Vagina (tissue), 2 donors: ENCODE measurements at places on chromosomes 4 and X.
A peak's percentile ranks its signal among the peaks of the same experiment; 100 is the strongest.

DNA sequence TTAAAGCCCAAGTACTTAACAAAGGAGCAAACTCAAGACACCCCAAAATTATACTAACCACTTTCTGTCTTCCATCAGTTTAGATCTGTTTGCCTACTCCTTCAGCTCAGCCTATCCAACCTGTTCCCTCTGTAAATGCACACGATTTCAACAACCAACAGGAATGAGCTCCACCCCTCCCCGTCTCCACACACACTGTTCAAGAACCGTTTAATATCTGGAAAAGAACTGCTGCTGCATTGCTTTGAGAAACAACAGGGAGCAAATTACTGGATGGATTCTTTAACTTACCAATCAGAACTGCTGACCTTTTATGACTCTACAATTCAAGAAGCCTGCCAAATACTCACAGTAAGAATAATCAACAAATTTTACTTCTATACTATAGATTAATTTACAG, 87.0 kb downstream of the FBXW7 start:
- no peak for DNase-seq
- no peaks in the 10 kb centered on the region for H3K36me3 ChIP-seq
- no peaks in the 10 kb centered on the region for H3K27me3 ChIP-seq
- H3K4me3 ChIP-seq: no peak overlapping the region

DNA sequence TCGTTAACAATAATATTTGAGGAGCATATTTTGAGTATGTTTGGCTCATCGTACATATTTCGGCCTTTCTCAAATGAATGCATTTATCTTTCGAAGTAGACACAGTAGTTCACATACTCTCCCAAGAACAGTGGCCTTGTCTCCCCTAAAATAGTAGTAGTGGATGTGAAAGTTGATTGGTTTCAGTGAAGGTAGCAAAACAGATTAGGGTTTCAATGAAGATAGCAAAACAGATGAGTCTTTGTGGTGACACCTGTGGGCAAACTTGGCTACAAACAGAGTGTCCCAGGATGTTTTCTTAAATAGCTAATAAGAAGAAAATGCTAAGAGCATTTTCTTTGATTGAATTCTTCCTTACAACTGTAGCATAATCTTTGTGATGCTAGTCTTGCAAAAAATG, 67.0 kb downstream of the USP9X start:
- H3K36me3 ChIP-seq: peaks cover 4% of the 10 kb centered on the region
- H3K4me3 ChIP-seq: no peak overlapping the region
- H3K4me1 ChIP-seq: no peaks in the 10 kb centered on the region

DNA sequence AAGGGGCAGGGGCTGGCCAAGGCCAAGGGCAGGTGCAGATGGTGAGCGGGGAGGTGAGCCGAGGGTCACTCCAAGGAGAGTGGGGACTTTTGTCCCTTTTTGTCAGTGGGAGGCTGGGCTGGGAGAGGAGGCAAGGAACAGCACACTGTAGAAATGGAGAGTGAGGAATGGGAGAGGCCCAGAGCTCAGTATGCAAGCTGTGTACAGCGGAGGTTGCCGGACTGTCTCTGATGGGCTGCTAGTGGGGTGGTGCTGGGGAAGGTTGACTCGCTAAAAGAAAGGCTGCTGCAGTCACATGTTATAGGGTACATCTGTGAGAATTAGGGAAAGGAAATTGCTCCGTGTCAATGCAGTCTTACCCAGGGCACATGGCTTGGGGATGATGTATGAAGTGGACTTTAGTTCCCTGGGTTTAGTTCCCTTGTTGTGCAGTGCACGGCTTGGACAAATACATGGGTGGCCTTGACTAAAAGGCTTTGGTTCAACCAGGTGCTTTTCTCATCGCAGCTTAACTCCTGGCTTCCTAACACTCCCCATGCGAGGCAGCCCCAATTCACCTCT, 57.1 kb upstream of the STX18 start:
- H3K27me3 ChIP-seq: no peaks in the 10 kb centered on the region
- H3K4me1 ChIP-seq: no peaks in the 10 kb centered on the region
- H3K4me3 ChIP-seq: no peak overlapping the region

DNA sequence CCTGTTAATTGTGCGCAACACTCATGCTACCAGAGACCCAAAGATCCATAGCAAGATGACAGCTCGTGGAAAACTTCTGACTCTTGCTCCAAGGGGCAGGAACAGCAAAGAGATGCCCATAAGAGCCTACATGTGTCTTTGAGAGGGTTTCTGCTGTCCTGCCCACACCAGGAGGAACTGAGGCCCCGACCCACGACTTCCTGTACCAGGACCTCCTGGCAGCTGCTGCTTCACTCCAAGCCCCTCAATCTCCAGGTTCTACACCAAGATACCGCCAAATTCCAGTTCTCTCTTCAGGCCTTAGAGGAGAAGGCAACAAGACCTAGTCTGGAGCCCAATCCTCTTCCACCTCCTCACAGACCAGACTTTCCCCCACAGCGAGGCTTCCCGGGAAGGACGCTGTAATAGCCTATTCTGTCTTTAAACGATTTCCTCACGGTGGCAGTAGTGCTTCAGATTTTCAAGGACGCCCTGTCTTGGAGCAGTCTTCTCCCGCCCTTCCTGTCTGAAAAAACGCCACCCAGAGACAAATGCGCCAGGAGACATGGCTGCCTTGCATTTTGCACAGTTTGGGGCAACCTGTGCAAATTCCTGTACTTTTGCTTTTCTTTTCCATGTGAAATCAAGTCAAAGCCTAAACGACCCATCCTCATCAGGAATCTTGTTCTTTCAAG, 230.2 kb upstream of the STK26 start:
- H3K4me3 ChIP-seq: peak overlapping the region; percentile 42
- no peaks in the 10 kb centered on the region for H3K36me3 ChIP-seq
- no peaks in the 10 kb centered on the region for H3K27me3 ChIP-seq
- peak overlapping the region; percentile 79 for H3K27ac ChIP-seq
- no peaks in the 10 kb centered on the region for H3K4me1 ChIP-seq
- DNase-seq: no peak

- H3K27me3 ChIP-seq: no peaks in the 10 kb centered on the region
- no peak overlapping the region for H3K4me3 ChIP-seq
- DNase-seq: no peak
- no peaks in the 10 kb centered on the region for H3K36me3 ChIP-seq
- H3K27ac ChIP-seq: no peak overlapping the region
These were observed 38.6 kb upstream of the NKAP start for GRCh38 chrX:119982145-119982544.

GRCh38 chr4:3668825-3669552, 97.2 kb upstream of the ADRA2C start:
- H3K4me3 ChIP-seq: no peak overlapping the region
- DNase-seq: no peak
- H3K4me1 ChIP-seq: no peaks in the 10 kb centered on the region
- no peaks in the 10 kb centered on the region for H3K27me3 ChIP-seq
- no peaks in the 10 kb centered on the region for H3K36me3 ChIP-seq
- no peak overlapping the region for H3K27ac ChIP-seq

DNA sequence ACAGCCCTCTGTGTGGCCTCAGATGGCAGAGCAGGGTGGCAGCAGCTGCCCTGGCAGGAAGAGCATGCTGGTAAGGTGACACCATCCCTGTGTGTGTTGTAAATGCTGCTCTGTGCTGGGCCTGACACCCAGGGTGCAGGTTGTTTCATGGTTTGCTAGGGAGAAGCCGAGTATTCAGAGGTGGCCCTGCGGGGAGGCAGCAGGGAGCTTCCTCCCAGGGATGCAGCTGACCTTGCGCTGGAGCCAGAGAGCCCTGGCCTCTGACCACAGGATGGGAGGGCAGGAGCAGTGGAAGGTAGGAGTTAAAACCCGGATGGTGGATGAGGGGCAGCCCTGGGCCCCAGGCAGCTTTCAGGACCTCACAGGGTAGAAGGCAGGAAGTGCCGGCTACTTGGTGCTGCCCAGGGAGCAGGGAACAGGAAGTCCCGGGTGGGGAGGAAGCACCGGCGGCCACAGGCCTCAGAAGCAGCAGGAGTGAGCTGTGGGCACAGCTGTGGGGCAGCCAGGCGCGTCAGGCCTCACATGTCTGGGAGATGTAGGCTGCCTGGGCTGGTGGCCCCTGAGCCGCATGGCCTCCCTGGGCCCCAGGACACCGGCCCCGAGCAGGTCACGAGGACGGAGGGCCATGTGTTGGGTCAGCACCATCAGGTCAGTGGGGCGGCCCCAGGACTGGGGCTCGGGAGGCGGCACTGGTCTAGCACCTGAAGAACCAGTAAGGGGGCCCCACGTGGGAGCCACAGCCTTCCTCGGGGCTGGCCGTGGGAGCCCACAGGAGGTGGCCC, 19.1 kb downstream of the SH3BP2 start:
- H3K27ac ChIP-seq: peak overlapping the region; percentile 65
- H3K4me3 ChIP-seq: peak overlapping the region; percentile 46
- no peaks in the 10 kb centered on the region for H3K36me3 ChIP-seq
- peaks cover 59% of the 10 kb centered on the region for H3K4me1 ChIP-seq
- no peaks in the 10 kb centered on the region for H3K27me3 ChIP-seq

DNA sequence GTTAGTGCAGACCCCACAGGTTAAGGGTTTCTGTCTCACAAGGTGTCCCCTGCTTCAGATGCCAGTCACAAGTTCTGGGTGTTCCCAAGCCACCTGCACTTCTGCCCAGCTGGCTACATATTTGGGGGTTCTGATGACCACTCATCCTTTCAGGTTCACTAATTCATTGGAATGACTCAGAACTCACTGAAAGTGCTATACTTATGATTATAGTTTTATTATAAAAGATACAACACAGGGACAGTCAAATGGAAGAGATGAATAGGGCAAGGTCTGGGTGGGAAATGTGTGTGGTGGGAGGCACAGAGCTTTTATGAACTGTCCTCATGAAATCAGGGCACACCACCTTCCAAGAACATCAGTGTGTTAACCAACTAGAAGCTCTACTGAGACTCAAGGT, 97.7 kb upstream of the CASK start:
- H3K27ac ChIP-seq: no peak overlapping the region
- no peaks in the 10 kb centered on the region for H3K36me3 ChIP-seq
- no peak for DNase-seq

GRCh38 chr4:173233857-173234256, 65.2 kb downstream of the GALNT7 start:
- DNase-seq: no peak
- no peaks in the 10 kb centered on the region for H3K36me3 ChIP-seq
- peaks cover 18% of the 10 kb centered on the region for H3K4me1 ChIP-seq

DNA sequence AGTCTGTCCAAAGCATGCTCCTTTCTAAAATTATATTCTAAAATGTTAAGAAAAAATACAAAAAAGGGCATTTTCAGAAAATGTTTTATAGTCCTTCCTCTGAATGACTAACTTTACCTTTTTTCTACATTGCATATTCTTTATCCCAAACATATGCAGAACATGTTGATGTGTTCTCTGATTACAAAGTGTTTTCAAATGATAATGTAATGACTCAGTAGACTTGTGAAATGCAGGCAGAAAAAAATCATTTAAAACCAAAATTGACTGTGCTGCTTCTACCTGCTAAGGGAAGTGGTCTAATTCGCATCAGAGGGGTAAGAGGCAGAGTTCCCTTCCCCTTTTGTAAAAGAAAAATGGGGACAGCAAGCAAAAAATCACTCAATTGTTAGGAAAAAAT, 22.7 kb upstream of the YTHDC1 start:
- no peaks in the 10 kb centered on the region for H3K27me3 ChIP-seq
- no peak for DNase-seq
- H3K27ac ChIP-seq: no peak overlapping the region

- no peaks in the 10 kb centered on the region for H3K4me1 ChIP-seq
- DNase-seq: no peak
- no peak overlapping the region for H3K4me3 ChIP-seq
- H3K27me3 ChIP-seq: no peaks in the 10 kb centered on the region
- H3K36me3 ChIP-seq: no peaks in the 10 kb centered on the region
These were observed 412.1 kb upstream of the RASGEF1B start for GRCh38 chr4:81883530-81884450.

DNA sequence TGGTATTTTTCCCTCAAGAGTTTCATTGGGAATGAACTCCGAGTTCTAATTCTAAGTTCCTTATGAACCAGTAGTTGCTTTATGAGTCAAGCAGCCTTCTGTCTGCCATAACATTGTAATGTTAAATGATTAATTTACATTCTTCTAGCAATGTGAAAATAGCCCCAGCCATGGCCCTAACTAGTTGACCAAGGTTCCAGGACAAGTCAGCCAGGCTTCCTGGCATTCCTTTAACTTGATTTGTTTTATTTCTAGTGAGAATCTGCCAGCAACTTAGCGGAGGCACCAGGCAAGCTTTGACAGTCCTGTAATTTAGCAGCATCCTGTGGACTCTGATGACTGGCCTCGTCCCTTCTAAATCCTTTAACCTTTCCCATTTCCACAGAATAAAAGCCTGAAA, 69.0 kb downstream of the GLRA2 start:
- no peaks in the 10 kb centered on the region for H3K4me1 ChIP-seq
- no peak overlapping the region for H3K27ac ChIP-seq
- no peak for DNase-seq
- no peaks in the 10 kb centered on the region for H3K27me3 ChIP-seq

- H3K27ac ChIP-seq: no peak overlapping the region
- H3K27me3 ChIP-seq: no peaks in the 10 kb centered on the region
- peaks cover 5% of the 10 kb centered on the region for H3K4me1 ChIP-seq
- H3K4me3 ChIP-seq: no peak overlapping the region
- H3K36me3 ChIP-seq: no peaks in the 10 kb centered on the region
These were observed 68.6 kb upstream of the PPP3CA start for GRCh38 chr4:101415962-101416361.

- no peak overlapping the region for H3K4me3 ChIP-seq
- no peaks in the 10 kb centered on the region for H3K27me3 ChIP-seq
- H3K36me3 ChIP-seq: no peaks in the 10 kb centered on the region
- DNase-seq: no peak
- no peak overlapping the region for H3K27ac ChIP-seq
- no peaks in the 10 kb centered on the region for H3K4me1 ChIP-seq
These were observed 546.5 kb upstream of the FAT1 start for GRCh38 chr4:187270154-187270553.

GRCh38 chrX:5080791-5081190, 1147.9 kb downstream of the NLGN4X start:
- no peak overlapping the region for H3K27ac ChIP-seq
- no peak for DNase-seq
- H3K4me3 ChIP-seq: no peak overlapping the region
- H3K27me3 ChIP-seq: no peaks in the 10 kb centered on the region
- H3K4me1 ChIP-seq: no peaks in the 10 kb centered on the region

GRCh38 chr4:167885872-167886271, 206.5 kb upstream of the ANXA10 start:
- DNase-seq: no peak
- H3K4me3 ChIP-seq: no peak overlapping the region
- no peaks in the 10 kb centered on the region for H3K4me1 ChIP-seq
- H3K27ac ChIP-seq: no peak overlapping the region
- H3K27me3 ChIP-seq: no peaks in the 10 kb centered on the region

DNA sequence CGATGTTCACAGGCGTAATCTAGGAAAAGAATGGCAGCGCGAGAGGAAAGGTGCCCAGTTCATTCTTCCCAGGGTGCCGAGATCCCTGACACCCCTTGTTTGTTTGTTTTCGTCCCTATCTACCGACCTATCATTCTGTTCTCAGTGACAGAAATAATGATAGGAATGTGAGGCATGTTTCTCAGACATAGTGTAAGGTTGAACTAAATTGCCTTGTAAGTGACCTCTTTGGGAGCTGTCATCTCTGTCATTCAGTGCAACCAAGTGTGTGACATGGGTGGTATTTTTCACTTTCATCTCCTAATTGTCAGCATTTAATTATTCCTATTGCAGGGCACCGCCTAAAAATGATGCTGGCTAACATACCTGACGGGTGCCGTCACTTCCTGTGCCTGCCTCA, 24.4 kb downstream of the CLDN22 start:
- no peaks in the 10 kb centered on the region for H3K27me3 ChIP-seq
- no peak for DNase-seq
- H3K4me1 ChIP-seq: no peaks in the 10 kb centered on the region
- no peaks in the 10 kb centered on the region for H3K36me3 ChIP-seq

GRCh38 chr4:128060699-128061565, at the start of gene LARP1B:
Gene LARP1B (plus strand): TSS chr4:128061312. CDS start chr4:128074952, 13,640 bp downstream.
- no peaks in the 10 kb centered on the region for H3K36me3 ChIP-seq
- H3K27me3 ChIP-seq: no peaks in the 10 kb centered on the region
- H3K27ac ChIP-seq: peak within 1 kb of the TSS; percentile 95
- peak within 1 kb of the TSS; percentile 71 for H3K4me3 ChIP-seq
- H3K4me1 ChIP-seq: peaks cover 13% of the 10 kb centered on the region
